ENCODE measurements at places on chromosomes 2 and 18.

DNA sequence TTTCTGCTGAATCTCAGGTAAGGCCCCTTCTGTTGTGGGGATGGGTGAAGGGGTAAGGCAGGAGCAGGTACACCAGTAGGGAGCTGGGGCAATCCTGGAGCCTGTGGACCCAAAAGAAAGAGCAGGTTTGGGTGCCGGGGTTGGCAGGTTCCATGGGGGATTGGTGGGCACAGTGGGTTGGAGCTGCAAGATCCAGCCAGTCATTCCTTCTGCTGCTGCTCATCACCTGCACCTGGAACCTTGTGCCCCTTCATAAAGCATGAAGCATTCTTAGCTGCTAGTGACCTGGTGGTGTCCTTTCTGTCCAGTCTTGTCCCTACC is 24.9 kb downstream of the FHOD3 start:
- no peak for DNase-seq

- DNase-seq = no peak
Measured at GRCh38 chr18:10563886-10564285, 38.1 kb downstream of the NAPG start.

GRCh38 chr2:185477452-185477851 is 261.2 kb upstream of the FSIP2 start:
- DNase-seq = no peak

- peak; percentile 42 for DNase-seq
Measured at GRCh38 chr2:240685771-240686371, 3.2 kb upstream of the AQP12B start.

DNA sequence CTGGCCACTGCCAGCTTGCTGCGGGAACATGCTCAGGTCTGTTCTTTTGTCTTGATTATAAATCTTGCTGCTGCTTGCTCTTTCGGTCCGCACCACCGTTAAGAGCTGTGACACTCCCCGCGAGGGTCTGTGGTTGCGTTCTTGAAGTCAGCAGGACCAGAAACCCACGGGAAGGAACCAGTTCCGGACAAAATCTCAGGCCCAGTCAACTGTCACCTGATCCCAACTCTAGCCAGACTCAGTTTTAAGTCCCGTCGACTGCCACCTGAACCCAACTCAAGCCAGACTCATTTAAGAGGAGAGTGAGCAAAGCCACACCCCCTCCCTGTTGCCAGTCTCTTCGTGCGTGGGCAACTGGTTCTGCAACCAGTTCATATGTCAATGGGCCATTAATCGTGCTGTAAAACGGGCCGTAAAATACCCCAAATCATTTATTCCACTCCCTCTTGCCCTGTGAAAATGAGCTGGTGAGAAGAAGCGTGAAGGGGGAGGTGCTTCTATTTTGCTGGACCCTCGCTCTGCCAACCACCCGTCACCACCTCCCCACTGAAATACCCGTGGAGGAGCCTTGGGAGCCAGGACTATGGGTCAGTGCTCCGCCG is 224.3 kb downstream of the NDUFA10 start:
- no peak for DNase-seq

- peak; percentile 97 for DNase-seq
Measured at GRCh38 chr2:42169100-42169873, at the start of gene EML4. EML4 (plus strand) TSS chr2:42169353; CDS start chr2:42169612, 259 bp downstream.
